Activated naive CD4-positive, alpha-beta T cell (primary cell): ENCODE measurements at places on chromosomes 6 and 20.
A peak's percentile ranks its signal among the peaks of the same experiment; 100 is the strongest.

DNA sequence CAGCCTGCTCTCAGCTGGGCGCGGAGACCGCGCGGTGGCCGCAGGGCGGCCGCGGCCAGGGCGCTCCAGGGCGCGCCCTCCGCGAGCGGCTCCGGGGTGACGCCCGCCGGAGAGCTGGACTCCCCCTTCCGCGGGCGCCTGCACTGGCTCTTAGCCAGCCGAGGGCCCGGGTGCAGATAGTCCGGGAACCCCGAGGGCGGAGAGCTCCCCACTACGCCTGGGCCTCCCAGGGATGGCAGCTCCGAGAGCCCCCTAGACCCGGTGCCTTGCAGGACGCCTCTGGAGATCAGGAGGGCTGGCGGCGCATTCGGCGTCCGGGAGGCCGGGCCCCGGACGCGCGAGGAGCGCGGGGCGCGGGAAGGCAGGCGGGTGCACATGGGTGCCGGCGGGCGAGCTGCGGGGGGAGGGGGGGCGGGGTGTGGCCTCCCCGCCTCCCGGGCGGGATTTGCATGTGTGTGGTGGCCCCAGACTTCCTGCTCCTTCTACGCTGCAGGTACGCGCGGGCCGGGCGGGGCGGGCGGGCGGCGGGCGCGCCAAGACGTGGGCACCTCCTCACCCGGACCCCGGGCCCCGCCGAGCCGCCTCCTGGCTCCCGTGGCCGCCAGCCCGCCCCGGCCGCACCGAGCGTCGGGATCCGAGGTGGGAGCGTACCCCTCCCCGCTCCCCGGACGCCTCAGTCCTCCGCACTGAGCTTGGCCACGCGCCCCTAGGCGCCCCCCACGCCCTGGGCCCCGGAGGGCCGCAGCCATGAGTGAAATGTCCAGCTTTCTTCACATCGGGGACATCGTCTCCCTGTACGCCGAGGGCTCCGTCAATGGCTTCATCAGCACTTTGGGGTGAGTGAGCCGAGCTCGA, at the start of gene ITPR3:
Gene ITPR3, plus strand, starts transcription at position 467 of the 855 bp plus-strand sequence. Its CDS starts 281 bp downstream, at position 748.
- DNase-seq, result peak; percentile 60

GRCh38 chr6:29941471-29941870, 861 bp upstream of the HLA-A start:
- no peak for DNase-seq

- no peak for DNase-seq
Observed at GRCh38 chr6:1820165-1820564, 210.4 kb downstream of the FOXC1 start.

- DNase-seq, result no peak
Observed at GRCh38 chr20:53597521-53598120, 4.0 kb upstream of the ZNF217 start.

DNA sequence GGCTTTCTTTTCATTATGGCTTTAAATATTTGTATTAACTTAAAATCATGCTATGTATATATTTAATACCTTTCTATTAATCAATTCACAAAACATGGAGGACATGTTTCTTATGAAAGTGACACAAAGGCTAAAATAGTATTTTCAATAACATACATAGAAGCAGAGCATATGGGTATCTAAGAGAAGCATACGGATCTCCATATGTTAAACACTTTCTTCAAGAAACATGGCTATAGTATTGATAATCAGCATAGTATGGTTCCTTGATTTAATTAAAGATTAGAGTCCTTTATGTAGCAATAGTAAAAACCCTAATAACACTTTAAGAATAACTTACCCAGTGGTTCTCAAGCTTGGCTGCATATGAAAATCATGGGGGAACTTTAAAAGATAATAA, 58.5 kb downstream of the GRIK2 start:
- no peak for DNase-seq

DNA sequence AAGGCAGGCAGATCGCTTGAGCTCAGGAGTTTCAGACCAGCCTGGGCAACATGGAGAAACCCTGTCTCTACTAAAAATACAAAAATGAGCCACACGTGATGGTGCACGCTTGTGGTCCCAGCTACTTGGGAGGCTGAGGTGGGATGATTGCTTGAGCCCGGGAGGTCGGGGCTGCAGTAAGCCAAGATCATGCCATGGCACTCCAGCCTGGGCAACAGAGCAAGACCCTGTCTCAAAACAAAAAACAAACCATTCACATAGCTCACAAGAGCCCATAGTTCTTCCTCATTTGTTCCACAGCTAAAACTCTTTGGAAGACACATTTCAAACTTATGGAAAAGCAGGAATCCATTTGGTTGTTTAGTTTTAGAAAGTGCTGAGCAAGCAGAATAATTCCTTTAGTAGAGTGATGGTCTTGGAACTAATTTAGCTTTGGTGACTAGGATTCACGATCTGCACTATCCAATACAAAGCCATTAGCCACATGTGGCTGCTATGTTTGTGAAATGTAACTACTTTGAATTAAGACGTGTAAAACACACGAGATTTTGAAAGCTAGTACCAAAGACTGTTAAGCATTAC, 4.1 kb downstream of the ZNFX1 start:
- DNase-seq, result no peak

GRCh38 chr20:58778760-58779159, 71.9 kb downstream of the GNAS-AS1 start:
- DNase-seq, result no peak

DNA sequence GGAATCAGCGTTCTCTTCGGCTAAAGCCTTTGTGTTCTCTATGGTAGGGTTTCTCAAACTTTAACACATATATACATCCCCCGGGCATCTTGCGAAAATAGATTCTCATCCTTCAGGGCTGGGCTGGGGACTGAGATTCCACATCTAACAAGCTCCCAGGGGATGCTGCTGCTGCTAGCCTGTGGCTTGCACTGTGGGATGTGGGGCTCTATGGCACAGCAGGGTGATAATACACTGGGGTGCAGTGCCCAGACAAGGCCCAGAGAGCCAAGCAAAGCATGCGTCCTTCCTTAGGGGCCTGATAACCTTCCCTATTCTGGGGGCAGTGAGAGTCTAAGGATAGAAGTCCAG, 102.0 kb downstream of the LAMP5 start:
- no peak for DNase-seq

DNA sequence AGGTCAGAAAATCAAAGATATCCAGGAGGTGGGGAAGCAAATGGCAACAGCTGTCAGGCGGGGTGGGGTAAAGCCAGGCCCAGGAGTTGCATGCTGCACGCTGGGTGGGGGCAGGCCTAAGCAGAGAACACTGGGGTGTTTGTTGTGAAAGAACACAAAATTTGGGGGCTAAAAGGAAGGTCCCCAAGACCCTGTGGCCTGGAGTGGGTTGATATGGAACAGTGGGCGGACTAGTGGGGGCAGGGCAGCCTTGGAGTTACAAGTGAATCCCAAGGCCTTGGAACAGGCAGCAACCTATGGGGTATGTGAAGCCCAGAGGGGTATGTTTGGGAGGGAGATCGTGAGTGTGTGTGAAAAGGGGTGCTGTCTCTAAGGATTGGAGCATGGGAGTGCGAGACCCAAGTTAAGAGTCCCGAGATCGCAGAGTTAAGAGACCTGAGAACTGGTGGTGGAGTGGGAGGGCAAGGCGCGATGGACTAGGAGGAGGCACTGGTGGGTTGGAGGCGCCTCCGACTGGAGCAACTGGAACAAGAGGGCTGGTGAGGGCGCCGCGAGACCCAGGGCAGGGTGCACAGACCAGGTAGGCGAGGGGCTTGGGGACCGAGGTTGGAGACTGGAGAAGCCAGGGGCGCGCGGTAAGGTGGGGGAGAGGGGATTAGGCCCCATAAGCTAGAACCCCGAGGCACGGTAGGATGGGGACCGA, 658 bp downstream of the CUL7 start:
- peak; percentile 29 for DNase-seq

- DNase-seq, result no peak
Observed at GRCh38 chr20:10511509-10512251, 76.6 kb downstream of the SLX4IP start.

DNA sequence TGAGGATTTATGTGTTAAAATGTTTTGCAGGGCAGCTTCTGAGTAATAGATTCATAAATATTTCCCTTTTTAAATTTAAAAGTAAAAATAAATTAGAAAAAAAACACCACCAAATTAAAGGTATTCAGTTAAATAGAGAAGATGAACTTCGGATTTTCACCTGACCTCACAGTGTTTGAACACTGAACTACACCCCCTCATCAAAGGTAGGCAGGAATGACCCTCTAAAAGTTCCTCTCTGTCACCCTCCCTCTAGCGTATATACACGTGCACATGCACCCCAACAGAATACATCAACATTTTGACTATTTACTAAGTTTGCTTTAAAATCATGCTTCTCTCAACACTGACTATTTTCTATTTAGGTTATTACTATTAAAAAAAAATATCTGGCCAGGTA, 528.3 kb downstream of the QKI start:
- no peak for DNase-seq

- DNase-seq, result no peak
Observed at GRCh38 chr20:32506721-32507120, 78.4 kb downstream of the NOL4L start.

- no peak for DNase-seq
Observed at GRCh38 chr6:52731719-52732118, 31.6 kb downstream of the GSTA2 start.

DNA sequence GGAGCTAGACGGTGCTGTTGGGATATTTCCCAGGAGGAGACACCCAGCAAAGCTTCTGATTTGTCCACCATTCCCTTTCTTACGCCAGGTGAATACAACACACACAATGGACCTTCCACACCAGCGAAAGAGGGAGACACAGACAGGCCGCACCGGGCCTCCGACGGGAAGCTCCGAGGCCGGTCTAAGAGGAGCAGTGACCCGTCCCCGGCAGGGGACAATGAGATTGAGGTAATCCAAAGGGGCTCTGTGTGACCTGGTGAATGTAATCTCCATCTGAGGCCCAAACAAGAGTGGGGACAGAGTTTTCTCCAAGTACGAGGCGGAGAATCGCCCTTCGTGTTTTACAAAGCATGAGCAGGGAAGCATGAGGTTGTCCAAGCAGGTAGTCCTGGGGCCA, 194.5 kb downstream of the EYA2 start:
- DNase-seq, result no peak

- no peak for DNase-seq
Observed at GRCh38 chr20:60787276-60787675, 464.8 kb upstream of the CDH4 start.

GRCh38 chr6:139882977-139883728, 508.7 kb upstream of the CITED2 start:
- DNase-seq, result no peak

GRCh38 chr20:10113746-10114145, 79.0 kb downstream of the ANKEF1 start:
- no peak for DNase-seq

- no peak for DNase-seq
Observed at GRCh38 chr20:34355427-34355826, 7.6 kb upstream of the ITCH start.

DNA sequence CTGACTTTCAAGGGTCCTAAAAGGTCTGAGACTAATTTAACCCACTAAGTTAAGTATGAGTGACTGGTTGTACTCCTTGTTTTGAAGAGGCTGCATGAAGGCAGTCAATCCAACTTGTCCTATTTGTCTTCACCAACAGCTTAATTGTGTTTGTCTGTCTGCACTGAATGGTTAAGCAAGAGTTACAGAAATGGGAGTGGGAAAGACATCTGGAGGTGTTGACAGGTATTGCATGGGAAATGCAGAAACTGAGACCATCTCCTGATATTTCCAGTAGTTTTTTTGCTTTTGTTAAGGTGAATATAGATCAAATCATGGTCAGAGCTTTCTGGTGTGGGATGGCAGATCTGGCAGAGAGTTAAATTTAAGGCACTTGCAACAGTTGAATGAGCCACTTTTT, 6.5 kb downstream of the FUT9 start:
- DNase-seq, result no peak

DNA sequence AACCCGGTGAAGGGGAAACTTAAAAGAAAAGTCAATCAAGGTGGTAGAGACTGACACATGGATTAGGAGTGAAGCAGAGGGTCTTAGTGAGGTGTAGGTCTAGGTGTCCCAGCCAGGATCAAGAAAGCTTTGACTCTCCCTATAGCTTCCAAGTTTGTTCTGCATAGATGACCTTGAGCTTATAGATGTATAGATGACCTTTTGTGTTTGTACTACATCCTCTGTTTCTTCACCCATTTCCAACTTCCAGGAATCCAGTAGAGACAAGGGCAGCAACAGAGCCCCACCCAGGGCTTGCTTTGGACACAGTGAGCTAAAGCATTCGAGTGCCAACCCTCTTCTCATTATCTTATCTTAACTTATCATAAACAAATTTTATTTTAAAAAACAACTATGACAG, 1.8 kb upstream of the MRPS18A start:
- no peak for DNase-seq

DNA sequence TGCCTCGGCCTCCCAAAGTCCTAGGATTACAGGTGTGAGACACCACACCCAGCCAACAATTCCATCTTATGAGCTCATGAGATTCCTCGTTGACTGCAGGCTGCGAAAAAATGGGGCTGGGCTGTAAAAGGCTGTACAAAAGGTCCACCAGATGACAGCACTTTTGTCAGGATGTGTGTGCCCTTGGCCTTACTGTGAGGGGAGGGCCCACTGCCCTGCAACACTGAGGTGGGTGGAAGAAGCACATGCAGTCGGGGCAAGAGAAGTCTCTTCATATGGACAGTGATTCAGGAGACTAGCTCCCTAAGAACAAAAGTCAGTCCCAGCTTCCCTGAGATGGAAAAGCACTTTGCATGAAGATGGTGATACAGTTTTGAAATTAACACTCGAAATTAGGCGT, 50.5 kb downstream of the KCTD20 start:
- DNase-seq, result no peak

DNA sequence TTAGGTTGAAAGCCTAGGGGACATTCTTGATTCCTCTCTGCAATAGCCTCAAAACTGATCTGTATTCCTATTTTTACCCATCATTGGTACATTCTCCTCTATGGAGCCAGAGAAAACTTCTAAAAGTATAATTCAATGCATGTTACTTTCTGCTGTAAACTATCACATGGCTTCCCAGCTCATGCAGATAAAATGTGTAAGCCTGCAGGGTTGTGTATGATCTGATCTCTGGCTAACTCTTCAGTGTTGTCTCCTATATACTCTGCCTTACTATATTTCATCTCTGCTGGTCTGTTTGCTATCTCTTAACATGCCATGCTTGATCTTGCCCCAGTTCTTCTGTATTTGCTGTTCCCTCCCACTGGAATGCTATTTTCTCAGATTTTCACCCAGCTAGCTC, 323.3 kb upstream of the RSPO3 start:
- no peak for DNase-seq

DNA sequence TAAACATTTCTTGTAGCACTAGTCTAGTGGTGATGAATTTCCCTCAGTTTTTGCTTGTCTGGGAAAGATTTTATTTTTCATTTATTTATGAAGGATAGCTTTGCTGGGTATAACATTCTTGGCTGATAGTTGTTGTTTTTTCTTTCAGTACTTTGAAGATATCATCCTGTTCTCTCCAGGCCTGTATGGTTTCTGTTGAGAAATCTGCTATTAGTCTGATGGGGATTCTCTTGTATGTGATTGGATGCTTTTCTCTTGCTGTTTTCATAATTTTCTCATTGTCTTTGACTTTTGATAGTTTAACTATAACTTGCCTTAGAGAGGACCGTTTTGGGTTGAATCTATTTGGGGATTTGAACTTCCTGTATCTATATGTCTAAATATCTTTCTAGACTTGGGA, 207.1 kb downstream of the PACRG start:
- no peak for DNase-seq
